ENCODE measurements at places on chromosomes 5 and 9. TPM values are rescaled to one million over a fixed set of nuclear protein-coding genes. Genes with fewer than 3 reads are reported as not detected.

The SLC25A48 gene
- 1.2 TPM for total RNA-seq

The TXNDC8 gene
- not detected for total RNA-seq

The LRRC70 gene
- 3.7 TPM for total RNA-seq

GRCh38 chr5:149152317-149152746, 11.0 kb downstream of the ABLIM3 start:
- no peak for DNase-seq

GRCh38 chr5:174733836-174734235, 9.5 kb downstream of the MSX2 start:
- DNase-seq: no peak

- DNase-seq: no peak
Observed at GRCh38 chr9:112884721-112885120, 6.0 kb downstream of the SLC46A2 start.

DNA sequence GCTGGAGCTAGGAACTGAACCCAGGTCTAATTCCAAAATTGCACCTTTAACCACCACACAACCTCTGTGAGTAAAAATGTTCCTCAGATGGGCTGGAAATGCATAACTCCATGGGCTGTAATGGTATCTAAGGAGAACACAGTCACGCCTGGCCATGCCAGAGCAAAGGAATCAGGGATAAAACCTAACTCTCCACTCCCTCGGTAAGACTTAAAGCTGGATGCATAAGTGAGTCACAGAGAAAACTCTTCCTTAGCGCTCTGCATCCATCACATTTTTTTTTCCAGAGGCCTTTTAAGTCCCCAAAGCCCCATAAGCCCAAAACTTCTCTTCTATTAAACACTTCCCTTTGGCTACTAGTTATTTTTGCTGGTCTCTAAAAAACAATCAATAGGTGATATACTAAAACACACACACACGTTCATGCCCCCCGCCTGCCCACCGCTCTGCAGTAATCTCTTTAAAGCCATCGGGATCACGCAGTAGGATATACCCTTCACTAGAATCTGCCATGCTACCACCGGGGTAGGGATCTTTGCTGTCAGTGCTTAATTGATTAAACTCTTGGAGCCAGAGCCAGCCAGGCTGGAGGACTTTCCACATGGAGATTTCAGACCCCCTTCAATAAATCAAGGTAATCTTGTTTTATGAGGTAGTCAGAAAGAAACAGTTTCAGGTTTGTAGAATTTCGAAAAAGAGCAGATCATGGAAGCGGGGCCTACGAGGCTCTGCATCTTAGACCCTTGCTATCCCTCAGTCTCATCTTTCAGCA, 212.9 kb downstream of the MAPKAP1 start:
- no peak for DNase-seq

DNA sequence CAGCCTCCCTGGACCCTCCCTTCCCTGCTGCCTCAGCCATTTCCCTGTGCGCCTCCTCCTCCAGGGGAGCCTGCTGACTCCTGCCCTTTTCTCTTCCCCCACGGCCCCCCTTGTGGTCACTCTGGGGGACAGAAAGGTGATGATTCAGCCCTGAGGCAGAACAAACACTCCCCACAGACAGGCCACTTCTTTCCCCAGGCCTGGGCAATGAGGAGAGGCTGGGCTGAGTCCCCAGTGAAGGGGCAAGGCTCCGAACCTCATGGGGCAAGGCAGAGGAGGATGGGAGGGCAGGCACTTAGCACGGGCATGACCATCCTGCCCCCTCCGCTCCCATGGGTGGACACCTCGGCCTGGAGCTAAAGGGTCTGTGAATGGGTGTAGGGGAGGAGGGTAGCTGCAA, 21.0 kb downstream of the CSF1R start:
- no peak for DNase-seq

DNA sequence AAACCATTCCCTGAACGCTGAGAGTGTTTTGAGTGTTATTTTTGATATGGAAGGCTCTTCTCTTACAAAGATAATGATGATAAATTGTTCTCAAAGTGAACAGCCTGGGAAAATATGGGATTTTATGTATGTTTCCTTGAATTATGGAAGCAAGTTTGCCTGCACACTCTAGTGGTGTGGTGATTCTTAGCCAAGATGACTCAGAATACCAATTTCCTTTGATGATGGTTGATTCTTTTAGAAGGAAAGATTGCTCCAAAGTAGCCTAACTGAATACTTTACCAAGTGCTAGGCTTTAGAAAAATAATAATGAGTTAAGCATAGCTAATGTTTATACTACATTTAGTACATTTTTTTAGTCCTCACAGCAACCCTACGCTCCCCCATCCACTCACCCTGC, 243.4 kb downstream of the EBF1 start:
- DNase-seq: no peak
